ENCODE measurements at places on chromosomes 5 and 9. TPM values are rescaled to one million over a fixed set of nuclear protein-coding genes. Genes with fewer than 3 reads are reported as not detected.

Gene C9
- total RNA-seq, result not detected

Gene CDKN2A
- total RNA-seq, result not detected

Gene FBXW5
- total RNA-seq, result 106 TPM

Gene CDH6
- total RNA-seq, result 0.09 TPM

Gene CDKN2B-AS1
- total RNA-seq, result not detected

Gene C1QTNF3
- 0.53 TPM for total RNA-seq
